ENCODE measurements at places on chromosomes 7 and 10.

DNA sequence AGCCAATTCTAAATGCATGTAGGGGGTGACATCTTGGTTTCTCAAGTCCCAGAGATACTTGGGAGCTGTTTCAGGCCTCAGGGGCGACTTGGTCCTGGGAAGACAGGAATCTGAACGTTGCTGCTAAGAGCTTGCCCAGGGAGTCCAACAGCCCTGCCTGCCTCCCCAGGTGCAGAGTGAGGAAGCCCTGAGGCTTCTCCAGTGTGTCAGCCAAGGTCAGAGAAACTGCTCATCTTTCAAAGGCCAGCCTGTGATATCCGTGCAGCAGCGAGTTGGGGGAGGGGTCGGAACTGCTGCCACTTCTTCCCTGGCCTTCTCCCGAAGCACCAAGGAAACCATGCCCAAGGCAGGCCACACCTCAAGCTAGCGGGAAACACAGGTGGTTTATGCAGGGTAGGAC, 9.7 kb downstream of the GDF2 start:
- DNase-seq = no peak

DNA sequence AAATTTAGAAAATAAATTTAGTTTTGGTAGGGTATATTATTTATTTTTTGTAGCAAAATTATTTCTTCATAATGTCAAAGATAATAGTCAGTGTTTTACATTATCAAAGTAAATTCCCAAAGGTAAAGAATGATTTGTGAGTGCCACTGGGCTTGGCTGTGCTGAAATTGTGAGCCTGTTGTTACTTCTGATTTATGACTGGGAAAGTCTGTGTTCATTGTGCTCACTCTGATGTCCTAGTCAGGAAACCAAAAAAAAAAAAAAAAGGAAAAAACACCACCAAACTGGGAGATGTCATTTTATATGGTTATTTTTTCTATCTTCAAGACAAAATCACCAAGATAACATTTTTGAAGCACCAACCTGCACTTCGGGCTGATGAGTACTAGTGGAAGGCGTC, 44.3 kb downstream of the MDFIC start:
- DNase-seq = no peak

GRCh38 chr7:76428149-76428823, 3.5 kb downstream of the ZP3 start:
- no peak for DNase-seq

GRCh38 chr10:69503001-69503895, 52.0 kb downstream of the TSPAN15 start:
- no peak for DNase-seq

GRCh38 chr10:95785317-95785716, 29.4 kb downstream of the ENTPD1 start:
- no peak for DNase-seq

DNA sequence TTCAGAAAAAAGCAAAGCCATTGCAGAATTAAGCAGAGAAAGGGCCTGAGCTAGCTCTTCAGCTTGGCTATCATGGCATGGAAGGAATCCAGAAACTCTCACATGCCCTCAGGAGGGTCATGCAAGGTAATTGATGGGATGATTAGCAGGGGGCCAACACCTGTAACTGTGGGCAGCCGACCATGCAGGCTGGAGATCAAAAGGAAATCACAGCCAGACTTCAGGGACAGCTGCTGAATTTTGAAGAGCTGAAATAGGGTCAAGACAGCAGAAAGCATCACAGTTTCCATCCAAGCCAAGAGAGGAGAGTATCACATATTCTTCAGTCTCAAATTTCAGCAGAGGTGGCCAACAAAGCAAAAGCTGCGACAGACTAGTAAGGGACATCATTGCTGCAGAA, 239.6 kb upstream of the STEAP1 start:
- no peak for DNase-seq

Measured in AG10803 (cell line).